NCI-H774 (cell line): ENCODE measurements at places on chromosomes 12 and 14.
A peak's percentile ranks its signal among the peaks of the same experiment; 100 is the strongest.

DNA sequence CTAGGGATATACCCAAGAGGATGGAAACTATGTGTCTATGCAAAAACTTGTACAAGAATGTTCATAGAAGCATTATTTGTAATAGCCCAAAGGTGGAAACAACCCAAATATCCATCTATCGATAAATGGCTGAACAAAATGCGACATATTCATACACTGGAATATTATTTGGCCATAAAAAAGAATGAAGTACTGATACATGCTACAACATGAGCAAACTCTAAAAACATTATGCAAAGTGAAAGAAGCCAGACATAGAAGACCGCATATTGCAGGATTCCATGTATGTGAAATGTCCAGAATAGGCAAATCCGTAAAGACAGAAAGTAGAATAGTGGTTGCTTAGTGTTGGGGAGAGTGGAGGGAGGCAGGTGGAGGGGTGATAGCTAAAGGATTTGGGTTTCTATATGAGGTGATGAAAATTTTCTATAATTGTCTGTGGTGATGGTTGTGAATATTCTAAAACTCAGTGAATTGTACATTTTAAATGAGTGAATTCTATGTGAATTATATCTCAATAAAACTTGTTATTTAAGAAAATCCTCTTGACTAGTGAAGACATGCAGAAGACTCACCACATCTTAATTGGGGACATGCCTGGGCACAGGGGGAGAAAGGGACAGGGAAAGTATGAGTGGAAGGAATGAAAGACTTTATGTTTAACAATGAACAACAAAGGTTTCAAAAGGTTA, 29.8 kb upstream of the SELPLG start:
- no peak for DNase-seq

GRCh38 chr12:50825372-50825838, 17.3 kb upstream of the TMPRSS12 start:
- peak; percentile 47 for DNase-seq

- DNase-seq: no peak
These were observed 33.2 kb upstream of the STRN3 start for GRCh38 chr14:31059152-31059924.

DNA sequence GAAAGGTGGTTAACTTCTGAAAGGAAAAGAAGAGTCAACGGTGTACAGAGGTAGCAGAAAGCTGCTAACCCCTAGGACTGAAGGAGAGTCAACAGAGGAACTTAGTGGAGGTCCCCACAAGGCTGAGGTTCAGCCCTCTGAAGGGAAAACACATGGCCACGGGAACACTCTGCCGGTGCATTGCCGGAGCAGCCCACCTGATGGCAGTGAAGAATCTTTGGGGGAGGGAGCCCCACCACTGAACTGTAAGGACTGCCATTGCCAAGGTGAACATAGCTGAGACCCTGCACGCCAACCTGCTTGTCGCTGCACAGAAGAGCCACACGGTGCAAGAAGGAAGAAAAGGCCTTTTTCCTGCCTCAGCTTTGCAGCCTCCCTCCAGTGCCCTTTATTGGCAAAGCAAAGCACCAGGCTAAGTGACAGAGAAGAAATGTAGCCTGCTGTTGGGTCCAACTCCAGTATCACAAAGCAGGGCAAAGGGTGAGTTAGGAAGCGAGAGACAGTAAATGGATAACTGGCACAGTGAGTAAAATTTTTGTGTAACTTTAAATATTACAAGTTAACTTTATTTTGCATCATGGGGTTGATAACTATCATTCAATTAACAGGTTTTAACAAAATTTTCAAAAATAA, 76.9 kb downstream of the LIN52 start:
- DNase-seq: no peak

DNA sequence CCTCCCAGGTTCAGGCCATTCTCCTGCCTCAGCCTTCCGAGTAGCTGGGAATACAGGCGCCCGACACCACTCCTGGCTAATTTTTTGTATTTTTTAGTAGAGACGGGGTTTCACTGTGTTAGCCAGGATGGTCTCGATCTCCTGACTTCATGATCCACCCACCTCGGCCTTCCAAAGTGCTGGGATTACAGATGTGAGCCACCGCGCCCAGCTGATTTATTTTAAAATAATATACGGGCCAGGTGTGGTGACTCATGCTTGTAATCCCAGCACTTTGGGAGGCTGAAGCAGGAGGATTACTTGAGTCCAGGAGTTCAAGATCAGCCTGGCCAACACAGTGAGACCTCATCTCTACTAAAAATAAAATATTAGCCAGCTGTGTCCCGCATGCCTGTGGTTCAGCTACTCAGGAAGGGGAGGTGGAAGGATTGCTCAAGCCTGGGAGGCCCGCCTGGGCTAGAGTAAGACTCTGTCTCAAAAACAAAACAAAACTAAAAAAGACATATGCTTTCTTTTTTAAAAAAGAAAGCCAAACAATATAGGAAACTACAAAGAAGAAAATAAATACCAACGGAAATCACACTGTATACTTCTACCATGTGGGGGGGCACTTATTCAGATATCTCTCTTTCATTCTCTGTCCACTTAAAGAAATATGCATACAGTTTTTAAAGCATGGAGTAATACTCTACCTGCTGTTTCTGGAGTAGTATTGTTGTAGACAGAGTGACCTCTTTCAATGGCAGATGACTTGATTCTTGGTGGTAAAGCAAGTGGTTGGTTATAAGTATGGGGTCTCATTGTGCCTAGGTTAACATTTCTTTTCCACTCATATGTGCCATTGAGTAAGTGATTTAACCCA, 930 bp upstream of the MIA2 start:
- no peak for DNase-seq

GRCh38 chr12:64737539-64737938, 21.7 kb downstream of the GNS start:
- peak; percentile 6 for DNase-seq

GRCh38 chr12:124786061-124786964, 77.4 kb downstream of the SCARB1 start:
- peak; percentile 90 for DNase-seq

DNA sequence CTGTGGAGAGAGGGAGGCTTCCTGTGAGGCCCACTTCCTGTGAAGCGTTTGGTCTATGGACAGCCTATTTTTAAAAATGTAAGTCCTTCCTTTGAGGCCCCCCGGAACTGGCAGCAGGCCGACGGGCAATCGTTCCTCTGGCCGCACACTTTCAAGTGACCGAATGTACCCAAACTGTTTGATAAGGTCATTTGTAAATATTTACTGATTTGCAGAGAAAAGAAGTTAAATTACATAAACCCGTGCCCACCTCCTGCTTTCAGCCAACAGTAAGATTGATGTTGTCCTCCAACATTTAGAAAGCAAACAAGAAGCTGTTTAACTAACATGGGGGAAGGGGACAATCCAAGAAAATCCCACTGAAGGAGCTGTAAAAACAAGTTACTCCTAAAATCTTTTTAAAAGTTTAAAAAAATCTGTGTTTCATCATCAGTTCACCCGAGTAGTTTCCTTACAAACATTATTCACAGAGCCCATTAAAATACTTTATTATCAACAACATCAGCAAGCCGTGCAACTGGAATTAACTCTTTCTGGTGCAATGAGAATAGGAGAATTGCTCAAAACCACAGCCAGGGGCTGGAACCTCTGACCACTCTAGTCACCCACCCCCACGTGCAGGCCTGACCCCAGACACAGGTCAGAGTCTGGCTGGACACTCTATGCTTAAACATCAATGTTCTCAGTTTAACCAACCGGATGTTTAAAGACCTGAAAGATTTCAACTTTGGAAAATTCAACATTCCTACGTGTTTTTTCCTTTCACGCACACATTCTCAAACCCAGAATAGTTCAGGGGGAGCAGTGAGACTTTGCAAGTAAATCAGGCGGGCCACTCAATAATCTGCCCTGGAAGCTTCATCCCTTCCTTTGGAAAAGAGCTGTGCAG, 65.3 kb downstream of the FOXN3 start:
- DNase-seq: peak; percentile 45

- no peak for DNase-seq
These were observed 33.7 kb upstream of the ADAMTS20 start for GRCh38 chr12:43585676-43586075.

GRCh38 chr12:9072481-9073038, 43.2 kb downstream of the A2M start:
- DNase-seq: no peak

GRCh38 chr14:89507521-89507920, 90.5 kb upstream of the FOXN3 start:
- DNase-seq: no peak

- DNase-seq: no peak
These were observed 452.4 kb upstream of the NOVA1 start for GRCh38 chr14:27050208-27050607.

- no peak for DNase-seq
These were observed 10.0 kb upstream of the NCOR2 start for GRCh38 chr12:124577374-124577773.

DNA sequence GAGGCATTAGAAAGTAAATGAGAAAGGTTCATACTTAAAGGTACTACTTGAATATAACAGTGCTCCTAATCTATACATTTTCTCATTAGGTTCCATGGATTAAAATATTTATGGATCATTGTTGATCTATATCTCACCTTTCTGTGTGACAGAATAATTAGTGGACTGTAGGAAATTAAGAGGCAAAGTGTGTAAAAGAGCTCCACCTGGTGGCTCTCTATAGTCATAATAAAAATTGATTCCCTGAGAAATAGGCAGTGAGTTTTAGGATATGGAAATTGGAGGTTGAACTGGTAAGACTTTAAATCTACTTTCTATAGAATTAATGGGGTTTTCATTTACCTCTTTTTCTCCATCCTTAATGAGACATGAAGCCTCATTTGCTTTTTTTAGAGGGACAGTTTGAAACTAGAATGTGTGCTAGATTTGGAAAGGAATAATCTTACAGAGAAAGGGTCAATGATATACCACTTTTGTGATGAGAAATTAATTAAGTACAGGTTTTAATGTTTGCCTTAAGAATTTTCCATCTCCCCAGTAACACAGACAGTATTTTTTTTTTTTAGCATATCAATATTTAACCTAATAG, 11.8 kb upstream of the DERA start:
- DNase-seq: peak; percentile 23

DNA sequence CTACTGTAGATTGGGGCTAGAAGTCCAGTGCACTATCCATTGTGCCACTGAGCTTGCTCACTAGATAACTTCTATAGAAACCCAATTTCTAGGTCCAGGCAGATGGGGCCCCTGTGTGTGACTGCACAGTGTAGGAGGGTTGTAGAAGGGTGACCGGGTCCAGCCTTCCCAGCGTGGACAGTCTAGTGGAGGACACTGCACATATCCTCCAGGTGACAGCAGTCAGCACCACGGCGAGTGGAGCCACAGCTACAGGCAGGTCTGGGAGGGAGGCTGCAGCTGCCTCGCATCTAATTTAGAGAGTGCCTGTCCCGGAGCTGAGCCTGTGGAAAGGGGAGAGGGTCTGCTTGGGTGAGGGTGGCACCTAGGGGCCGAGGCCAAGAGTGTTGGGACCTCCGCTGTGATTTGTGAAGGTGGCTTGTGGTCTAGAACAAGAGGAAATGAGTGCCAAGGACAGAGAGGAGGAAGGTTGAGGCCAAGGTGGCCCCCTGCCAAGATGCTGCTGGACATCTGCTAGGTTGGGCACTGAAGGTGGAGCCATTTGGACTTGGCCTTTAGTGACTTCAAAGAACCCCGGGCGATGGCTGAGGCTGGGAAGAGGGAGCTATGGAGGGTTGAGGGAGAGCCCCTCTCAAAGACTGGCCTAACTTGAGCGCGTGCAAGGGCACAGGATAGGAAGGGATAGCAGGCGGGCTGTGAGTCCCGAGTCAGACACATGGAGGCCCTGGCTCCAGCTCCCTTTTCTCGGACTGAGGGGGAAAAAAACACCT, 46.0 kb upstream of the TRAF3 start:
- no peak for DNase-seq

DNA sequence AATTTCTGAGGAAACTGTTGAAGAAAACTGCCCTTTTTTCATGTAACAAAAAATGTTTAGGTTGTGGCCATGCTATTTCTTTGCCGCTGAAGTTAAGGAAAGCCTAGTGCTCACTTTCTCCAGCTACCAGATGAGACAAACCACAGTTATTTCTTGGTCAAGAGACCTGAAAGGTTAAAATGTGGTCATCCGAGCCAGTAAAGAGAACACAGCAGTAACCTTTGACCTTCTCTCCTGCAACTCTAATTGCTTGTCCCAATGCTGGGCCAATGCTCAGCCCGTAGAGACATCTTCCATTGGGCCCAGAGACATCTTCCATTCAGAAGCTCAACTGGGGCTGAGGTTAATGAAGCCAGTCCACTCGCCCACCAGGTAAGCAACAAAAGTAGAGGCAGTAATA, 109.8 kb upstream of the CPSF6 start:
- no peak for DNase-seq

GRCh38 chr14:74482571-74482970, 10.5 kb downstream of the NPC2 start:
- DNase-seq: no peak

GRCh38 chr12:116244001-116244400, 33.5 kb downstream of the MED13L start:
- no peak for DNase-seq

DNA sequence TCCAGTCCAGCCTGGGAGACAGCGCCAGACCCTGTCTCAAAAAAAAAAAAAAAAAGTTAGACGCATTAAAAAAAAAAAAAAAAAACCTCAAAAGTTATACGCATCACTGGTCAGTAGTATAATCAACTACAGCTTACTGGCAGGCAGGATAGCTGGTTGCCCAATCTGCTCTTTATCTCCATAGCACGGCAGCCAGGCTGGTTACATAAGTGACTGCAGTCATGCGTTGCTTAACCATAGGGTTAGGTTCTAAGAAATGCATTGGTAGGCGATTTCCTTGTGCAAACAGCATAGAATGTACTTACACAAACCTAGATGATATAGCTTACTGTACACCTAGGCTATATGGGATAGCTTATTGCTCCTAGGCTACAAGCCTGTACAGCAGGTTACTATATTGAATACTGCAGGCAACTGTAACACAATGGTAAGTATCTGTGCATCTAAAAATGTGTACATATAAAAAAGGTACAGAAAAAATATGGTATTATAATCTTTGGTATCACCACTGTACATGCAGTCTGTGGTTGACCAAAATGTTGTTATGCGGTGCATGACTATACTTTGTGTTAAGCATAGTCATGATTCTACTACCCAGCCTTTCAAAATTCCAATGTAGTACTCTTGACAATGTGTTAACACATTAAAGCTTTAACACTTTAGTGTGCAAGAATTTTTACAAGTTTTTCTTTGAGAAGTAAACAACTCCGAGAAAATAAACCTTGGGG, 8.1 kb downstream of the L2HGDH start:
- DNase-seq: no peak

GRCh38 chr14:35332517-35333263, 40.5 kb downstream of the PSMA6 start:
- no peak for DNase-seq

- no peak for DNase-seq
These were observed 678 bp upstream of the OAS2 start for GRCh38 chr12:112977641-112978040.

DNA sequence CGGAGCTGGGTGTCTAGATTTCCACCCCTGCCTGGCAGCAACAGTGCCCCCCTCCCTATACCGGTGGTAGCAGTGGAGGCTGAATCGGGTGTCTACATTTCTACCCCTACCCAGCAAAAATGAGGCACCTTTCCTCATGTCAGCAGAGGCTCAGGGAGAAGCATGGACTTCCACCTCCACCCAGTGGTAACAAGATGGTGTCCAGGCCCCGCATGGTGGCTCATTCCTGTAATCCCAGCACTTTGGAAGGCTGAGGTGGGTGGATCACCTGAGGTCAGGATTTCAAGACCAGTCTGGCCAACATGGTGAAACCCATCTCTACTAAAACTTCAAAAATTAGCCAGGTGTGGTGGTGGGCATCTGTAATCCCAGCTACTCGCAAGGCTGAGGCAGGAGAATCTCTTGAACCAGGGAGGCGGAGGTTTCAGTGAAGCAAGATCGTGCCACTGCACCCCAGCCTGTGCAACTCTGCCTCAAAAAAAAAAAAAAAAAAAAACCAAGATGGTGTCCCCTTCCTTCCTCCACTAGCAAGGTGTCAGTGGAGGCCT, 35.5 kb upstream of the OR5AU1 start:
- no peak for DNase-seq
